GM12891 (cell line): ENCODE measurements at places on chromosomes 6 and 20.

DNA sequence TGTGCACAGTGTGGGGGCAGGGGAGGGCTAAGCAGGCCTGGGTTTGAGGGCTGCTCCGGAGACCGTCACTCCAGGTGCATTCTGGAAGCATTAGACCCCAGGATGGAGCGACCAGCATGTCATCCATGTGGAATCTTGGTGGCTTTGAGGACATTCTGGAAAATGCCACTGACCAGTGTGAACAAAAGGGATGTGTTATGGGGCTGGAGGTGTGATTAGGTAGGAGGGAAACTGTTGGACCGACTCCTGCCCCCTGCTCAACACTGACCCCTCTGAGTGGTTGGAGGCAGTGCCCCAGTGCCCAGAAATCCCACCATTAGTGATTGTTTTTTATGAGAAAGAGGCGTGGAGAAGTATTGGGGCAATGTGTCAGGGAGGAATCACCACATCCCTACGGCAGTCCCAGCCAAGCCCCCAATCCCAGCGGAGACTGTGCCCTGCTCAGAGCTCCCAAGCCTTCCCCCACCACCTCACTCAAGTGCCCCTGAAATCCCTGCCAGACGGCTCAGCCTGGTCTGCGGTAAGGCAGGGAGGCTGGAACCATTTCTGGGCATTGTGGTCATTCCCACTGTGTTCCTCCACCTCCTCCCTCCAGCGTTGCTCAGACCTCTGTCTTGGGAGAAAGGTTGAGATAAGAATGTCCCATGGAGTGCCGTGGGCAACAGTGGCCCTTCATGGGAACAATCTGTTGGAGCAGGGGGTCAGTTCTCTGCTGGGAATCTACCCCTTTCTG lies 44.0 kb upstream of the TTPAL start:
- no peak for DNase-seq

- DNase-seq: no peak
These were observed 32.4 kb downstream of the WRNIP1 start for GRCh38 chr6:2797564-2798031.

- no peak for DNase-seq
These were observed 64.2 kb downstream of the SGK1 start for GRCh38 chr6:134253681-134254080.

DNA sequence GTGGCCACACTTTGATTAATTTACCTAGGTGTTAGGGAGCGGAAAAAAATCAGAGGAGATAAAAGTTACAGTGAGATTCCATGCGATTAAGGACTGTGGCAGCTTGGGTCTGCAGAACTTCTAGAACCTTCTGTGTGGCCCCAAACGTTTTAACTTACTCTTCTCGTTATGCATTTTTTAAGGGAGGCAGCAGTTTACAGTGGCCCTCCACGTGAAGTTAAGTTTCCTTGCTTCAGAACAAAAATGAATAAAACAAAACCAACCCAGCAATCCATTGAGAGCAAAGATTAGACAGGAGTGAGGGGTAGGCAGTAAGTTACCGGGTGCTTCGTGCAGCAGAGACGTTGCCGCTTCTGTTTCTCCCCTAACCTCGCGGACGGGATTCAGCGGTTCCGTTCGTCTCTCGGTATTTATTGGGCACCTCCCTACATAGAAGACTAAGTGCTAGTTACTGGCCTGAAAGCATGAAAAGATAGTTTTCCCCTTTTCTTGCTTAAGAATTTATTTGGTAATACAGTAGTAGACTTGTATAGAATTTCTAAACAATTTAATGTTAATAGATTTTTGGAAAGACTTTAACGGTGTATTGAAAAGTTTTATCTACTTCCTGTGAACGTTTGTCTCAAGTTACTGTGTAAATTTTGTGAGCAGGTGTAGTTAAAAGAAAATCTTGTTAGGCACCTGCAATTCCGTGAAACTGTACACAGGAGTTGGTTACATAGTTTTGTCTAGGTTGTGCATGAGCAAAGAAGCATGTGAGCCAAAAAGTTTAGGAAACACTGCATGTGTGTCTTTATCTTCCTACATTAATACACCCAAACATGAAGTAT lies 1.1 kb downstream of the BAG2 start:
- peak; percentile 19 for DNase-seq

DNA sequence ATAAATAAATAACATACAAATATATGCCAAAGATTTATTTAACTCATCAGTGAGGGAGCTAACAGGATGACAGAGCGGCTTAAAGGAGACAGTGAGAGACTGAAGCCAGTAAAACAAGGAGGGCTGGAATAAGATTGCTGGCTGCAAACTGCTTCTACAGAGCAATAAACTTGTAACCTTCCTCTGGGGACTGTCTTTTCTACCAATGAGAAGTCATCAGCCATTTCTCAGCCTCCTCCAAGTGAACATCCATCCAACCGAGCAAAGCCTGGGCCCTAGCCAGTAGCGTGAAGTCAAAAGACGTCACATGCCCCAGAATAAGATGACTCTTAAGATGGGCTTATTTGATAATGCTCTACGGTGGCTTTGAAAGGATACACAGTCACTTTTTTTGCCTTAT lies 42.5 kb downstream of the CPXM1 start:
- no peak for DNase-seq

DNA sequence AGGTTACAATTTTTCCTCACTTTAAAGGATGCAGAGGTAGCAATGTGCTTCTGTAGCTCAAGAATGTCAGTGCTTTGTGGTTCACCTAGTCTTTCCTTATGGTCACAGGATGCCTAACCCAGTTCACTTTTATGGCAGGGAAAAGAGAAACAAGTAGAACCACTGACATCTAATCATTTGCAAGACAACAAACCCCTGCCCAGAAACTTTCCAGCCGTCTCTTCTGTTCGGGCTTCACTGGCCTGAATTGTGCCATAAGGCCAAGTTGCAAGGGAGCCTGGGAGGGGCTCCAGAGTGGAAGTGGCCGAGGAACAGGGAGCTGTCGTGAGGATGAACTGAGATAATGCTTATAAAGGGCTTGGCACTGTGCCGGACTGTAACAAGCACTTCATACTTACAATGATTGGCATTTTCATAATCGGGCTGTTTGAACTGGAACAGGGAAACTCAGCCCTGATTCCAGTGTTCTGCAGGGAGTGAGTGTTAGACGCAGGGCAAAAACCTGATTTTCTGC lies 212.6 kb downstream of the BCAS1 start:
- DNase-seq: no peak

DNA sequence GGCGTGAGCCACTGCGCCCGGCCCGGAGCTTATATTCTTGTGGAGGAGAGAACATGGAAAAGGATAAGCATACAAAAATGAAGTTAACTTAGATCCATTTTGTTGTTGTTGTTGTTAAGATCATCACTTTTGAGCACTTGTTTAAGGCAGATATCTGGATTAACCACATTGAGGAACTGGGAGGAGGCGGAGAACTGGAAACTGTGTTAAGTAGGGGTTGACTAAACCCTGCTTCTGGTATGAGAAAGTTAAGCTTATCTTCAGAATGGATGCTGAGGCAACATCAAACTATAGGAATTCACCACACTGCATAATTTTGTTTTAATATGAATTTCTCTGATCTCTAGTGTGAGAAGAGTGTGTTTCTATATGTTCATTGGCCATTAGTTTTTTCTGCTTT lies 57.6 kb downstream of the GCNT2 start:
- DNase-seq: no peak

DNA sequence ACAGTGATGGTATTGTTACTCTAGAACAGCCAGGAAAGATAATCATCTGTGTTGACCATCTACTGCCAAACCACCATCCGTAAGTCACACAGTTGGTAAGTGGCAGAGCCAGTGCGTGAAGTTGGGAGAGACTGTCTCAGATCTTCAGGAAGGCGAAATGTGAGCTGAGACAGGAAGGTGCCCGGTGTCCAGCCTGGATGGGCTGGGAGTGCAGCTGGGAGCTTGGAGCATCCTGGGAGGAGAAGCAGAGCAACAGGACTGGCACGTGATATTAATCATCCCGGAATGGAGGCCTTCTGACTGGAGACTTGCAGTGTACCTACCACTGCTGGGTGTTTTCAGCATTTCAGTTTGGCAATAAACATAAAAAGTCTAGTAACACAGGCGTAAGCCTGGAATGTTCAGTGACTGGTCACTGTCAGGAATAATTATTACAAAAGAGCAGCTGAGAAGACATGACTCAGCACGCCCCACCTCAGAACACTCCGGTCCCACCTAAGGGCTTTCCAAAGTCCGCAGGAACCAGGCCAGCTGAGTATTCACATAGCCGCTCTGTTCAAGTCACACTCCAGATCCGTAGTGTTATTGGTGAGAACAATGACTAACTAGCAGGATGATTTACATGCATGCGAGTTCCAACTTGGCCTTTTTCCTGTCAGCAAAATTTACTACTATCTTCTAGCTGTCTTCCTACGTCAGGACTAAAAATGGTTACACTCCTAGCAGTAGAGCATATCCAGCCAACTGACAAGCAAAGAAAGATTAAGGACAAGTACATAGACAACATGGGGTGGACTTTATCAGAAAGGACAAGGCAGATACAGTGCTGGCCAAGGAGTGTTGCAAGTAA lies 45.1 kb upstream of the PNRC1 start:
- no peak for DNase-seq

DNA sequence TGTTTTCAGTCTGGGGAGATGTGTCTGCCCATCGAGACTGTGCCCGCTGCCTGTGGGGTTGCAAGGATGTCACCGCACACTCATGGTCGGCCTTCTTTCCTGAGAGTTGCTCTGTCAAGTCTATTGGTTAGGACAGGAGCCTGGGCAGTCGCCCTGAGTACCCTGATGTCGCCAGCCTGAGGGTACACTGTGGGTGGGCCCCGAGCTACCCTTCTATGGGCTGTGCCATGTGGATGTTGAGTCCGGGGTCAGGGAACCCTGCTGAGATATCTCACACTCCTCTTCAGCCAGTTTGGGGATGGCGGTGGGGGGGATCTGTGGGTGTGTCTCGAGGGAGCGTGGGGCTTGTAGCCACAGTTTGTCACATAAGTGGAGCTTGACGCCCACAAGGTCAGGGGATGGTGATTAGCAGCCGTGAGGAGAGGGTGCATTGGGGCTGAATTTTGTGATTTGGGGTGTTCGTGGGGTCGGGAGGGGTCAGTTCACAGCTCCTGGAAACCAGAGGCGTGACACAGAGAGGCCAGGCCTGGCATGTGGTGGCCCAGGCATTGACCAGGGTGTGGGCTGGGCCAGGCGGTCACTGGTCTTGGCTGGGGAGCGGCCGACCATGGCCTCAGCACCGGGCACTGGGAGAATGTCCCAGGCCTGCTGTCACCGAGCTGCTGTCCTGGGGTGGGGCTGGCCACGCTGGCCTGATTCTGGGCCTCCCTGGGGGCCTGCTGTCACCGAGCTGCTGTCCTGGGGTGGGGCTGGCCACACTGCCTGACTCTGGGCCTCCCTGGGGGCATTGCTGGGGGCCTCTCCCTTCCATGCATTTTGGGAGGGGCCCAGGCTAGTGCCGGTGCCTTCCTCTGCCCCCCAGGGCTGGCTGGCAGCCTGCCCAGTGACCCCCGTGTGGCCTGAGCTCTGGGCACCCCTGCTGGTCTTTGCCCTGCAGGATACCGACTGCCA lies 1.6 kb upstream of the NPBWR2 start:
- DNase-seq: no peak

DNA sequence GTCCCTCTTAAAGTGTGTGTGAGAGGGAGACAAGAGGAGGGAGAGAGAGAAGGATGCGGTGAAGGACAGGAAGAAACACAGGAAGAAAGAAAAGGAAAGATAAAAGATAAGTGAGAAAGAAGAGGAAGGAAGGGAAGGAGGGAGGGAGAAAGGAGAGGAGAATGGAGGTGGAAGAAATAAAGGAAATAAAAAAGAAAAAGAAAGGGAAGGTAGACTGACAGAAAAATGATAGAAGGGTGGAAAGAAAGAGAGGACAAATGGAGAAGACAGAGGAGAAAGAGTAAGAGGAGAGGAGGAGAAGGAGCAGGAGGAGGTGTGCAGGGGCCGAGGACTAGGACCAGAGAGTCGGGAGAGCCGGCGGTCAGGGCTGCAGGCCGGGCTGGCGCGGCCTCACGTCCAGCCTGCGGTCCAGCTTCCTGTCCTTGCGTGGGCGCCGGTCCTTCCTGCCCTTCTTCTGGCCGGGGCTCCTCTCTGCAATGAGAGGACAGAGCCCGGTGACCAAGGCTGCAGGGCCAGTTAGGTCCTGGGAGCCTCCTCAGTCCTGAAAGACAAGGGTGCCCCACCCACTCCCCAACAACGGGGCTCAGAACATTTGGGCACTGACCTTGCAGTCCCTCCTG lies 42.0 kb downstream of the RSPO4 start:
- no peak for DNase-seq

- DNase-seq: no peak
These were observed 733.6 kb upstream of the MAN1A1 start for GRCh38 chr6:120083186-120083585.

- no peak for DNase-seq
These were observed 2.1 kb downstream of the TGM6 start for GRCh38 chr20:2382833-2383232.

GRCh38 chr20:61762886-61763739 lies 302.6 kb downstream of the TAF4 start:
- DNase-seq: no peak

DNA sequence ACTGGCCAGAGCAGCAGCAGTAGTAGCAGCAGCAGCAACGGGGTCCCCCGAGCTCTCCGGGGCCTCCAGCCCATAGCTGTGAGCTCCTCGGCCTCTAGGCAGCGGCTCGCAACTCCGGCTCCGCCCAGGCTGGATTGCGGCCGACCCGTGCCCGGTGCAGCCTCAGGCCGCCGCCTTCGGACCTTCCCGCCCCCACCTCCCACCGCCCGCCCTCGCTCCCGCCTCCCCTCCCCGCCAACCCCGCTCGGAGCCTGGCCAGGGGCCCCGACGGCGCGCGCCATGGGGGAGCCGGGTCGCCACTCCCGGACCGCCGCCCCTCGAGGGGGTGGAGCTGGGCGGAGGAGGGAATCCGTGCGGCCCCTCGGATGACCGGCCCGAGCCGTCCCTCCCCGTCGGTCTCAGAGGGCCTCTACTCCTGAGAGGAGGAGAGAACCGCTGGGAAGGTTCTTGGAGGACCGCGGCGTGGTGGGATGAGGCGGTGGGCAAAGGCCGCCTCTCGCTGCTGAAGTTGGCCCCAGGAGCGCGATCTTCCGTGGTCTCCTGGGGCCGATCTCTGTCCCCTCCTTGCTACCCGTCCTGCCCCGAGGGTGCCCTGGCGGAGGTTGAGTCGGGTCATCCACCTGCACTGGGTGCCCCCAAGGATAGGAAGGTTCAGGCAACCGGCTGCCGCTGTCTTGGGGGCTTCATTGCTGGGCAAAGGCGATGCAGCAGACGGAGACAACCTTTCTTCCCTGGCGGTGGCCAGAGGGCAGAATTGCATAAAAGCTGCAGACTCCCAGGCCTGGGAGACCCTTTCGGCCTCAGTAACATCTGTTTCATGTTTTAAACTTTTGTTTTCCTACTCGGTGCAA lies at the start of gene ADAM33:
ADAM33 (minus strand) TSS at position 80 of the 851 bp plus-strand sequence; CDS start at position 74, 6 bp downstream.
- DNase-seq: no peak

- no peak for DNase-seq
These were observed 154.9 kb downstream of the FARS2 start for GRCh38 chr6:5416250-5416649.

DNA sequence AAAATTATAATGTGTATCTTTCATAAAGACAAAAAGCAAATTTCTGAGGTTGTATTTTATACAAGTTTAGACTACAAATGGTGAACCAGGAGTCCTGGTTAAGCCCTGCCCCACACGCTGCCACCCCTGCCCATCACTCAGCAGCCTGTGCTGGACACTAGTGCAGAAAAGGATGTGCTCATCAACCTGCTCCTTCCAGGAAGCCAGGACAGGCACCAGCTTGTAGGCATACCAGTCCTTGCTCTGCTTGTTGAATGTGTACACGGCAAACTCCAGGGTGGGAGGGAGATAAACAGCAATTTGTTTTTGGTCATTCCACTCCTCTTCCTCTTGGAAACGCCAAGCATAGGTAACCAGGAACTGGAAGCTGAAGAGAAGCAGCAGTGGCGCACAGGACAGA lies 18.1 kb downstream of the CST9L start:
- no peak for DNase-seq

GRCh38 chr6:30775104-30775503 lies 30.8 kb upstream of the IER3 start:
- no peak for DNase-seq
